ENCODE measurements at places on chromosomes 7 and 10. TPM values are rescaled to one million over a fixed set of nuclear protein-coding genes. Genes with fewer than 3 reads are reported as not detected.

GRCh38 chr7:100169147-100169850, 882 bp upstream of the GAL3ST4 start:
- no peak for DNase-seq

DNA sequence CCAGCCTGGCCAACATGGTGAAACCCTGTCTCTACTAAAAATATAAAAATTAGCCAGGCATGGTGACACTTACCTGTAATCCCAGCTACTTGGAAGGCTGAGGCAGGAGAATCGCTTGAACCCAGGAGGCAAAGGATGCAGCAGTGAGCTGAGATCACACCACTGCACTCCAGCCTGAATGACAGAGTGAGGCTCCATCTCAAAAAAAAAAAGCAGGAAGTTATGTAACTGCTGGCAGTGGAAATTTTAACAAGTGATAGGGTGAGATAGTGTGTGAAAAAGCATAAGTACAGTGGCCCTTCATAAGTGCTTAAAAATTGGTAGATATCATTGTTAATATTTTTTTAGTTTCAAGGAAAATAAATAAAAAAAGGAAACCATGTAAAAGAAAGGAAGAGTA, 12.3 kb downstream of the AKR1C3 start:
- DNase-seq, result no peak

DNA sequence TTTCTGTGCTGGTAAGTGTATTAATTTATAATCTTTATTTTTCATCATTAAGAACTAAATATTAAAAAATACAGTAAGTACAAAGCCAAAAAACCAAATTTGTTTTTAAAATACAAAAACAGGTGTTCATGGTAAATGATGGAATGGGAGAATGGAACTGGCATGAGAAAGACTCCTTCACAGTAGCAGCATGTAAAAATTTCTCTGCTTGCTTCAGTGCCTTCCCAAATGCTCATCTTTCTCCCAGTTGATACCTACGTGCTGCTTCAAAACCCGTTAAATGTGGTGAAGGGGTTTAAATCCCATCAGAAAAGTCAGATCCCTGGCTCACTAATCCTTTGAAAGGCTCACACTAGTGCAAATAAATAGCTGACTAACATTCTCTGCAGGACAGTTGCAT, 4.2 kb downstream of the RNF133 start:
- DNase-seq, result no peak

GRCh38 chr7:47236480-47237129, 345.3 kb downstream of the TNS3 start:
- DNase-seq, result no peak

DNA sequence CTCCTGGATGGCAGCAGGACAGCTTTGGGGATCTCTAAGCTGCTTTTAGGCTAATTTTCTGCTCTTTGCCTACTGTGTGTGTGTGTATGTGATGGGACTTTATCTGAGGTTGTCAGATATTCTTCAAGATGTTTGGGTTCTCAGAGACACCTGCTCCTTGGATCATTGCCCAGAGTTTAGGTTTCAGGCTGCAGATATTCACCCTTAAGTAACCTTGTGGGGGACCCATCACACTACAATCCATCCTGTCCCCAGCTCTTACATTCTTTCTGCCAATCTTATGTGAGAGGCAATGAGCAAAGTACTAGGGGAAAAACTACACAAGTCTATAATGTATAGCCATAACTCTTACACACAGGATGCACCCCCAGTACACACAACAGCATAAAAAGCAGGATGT, 263.0 kb upstream of the ZWINT start:
- no peak for DNase-seq

GRCh38 chr10:30231071-30231652, 117.9 kb downstream of the MTPAP start:
- no peak for DNase-seq

TET1 gene
- 1.4 TPM for total RNA-seq

UTF1 gene
- not detected for total RNA-seq

FOXP2 gene
- 20.2 TPM for total RNA-seq

CNTNAP2 gene
- total RNA-seq, result 0.44 TPM

All from upper lobe of left lung (tissue), 6 donors.